CD4-positive, alpha-beta T cell treated with Interleukin-6 for 4 hours (primary cell): ENCODE measurements at places on chromosomes 13 and 19.

- no peak for DNase-seq
Observed at GRCh38 chr13:105598529-105598928, 936.9 kb downstream of the EFNB2 start.

GRCh38 chr13:101945435-101945834, 456.4 kb downstream of the FGF14 start:
- no peak for DNase-seq

DNA sequence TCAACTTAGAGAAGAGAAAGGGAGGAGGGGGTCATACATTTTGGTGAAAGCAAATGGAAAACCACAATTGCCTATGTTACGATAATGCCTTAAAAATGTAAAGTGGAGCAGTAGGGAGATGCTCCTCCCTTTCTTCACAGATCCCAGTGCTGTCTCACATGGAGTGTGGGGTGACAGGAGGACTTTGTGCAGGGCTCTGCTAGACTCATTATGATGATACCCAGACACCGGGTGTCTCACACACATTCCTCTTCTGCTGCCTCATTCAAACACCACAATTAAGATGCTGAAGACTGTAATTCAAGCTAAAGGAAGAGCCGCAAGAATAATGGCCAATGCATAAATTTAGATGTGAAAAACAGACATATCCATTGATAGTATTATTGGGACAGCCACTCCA, 150.6 kb downstream of the LHFPL6 start:
- no peak for DNase-seq

GRCh38 chr19:40681039-40681438, 9.4 kb downstream of the NUMBL start:
- DNase-seq, result no peak

DNA sequence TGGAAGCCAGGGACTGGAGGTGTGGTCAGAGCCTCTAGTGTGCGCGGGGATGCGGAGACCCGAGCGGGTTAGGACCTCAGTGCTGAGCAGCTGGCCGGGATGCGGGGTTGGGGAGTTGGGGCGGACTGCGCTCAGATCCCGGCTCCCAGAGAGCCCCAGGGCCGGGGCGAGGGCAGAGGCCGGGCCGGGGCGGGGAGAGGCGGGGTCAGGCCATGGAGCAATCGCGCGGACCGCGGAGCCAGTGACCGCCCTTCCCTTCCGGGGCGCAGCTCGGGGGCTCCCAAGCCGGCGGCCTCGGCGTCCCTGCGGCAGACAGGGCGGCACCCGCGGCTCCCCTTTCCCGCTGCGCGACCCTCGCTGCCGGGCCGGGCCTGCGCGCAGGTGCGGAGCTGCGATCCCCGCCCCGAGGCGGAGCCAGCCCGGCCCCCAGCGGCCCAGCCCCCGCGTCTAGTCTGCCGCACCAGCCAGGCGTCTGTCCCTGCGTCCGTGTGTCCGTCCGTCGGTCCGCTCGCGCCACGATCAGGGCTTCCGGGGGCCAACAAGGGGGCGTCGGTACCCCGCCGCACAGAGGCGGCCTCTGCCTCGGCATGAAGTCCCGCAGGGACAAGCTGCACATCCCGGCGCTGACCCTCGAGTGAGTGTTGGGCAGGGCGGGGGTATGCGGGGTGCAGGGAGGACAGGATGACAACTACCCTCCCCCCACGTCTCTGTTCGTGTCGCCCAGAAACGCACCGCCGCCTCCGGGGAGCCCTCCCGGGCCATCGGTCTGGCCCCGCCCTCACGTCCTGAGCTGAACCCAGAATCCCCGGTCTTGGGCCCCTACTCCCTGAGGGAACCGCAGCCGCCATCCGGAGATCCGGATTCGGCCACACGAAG, 12.4 kb downstream of the MAST3 start:
- peak; percentile 70 for DNase-seq

- DNase-seq, result no peak
Observed at GRCh38 chr13:29993716-29994488, 143.5 kb upstream of the UBL3 start.

- no peak for DNase-seq
Observed at GRCh38 chr13:39804332-39805210, 149.1 kb downstream of the COG6 start.

GRCh38 chr13:109989686-109990085, 203.3 kb upstream of the IRS2 start:
- no peak for DNase-seq

DNA sequence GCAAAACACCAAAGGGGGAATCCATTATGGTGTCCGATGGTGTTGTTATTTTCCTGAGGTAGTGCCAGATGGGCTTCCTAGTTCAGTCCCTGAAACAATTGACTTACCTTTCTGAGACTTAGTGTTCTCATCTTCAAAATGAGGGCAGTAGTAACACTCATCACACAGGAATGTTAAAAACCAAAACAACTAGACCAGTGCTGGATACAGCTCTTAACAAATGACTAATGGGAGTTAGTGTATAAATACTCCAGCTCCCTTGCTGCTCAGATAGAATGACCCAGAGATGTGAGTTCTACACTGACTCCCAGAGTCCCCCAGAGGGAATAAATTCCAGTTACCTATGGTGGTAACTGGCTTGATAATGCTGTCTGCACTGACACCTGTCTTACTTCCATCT, 49.9 kb downstream of the MBD3L2B start:
- DNase-seq, result no peak

DNA sequence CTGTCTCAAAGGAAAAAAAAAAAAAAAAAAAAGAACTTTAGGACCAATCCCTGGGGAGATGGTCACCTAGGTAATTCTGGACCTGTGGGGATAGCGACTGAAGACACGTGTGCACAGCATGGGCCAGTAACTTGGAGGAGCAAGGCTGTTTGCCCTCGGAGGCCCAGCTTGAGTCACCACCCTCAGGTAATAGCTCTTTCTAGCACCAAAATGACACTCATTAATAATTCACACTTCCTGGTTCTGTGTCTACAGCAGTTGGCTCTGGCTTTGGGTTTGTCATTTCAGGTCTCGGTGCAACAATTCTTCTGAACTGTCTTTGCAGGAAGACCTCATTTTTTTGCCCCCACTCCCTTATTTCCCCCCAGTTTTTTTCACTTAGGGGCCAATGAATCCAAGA, 3.9 kb upstream of the ATP11A start:
- DNase-seq, result no peak

GRCh38 chr19:18233224-18233825, 7.1 kb upstream of the PDE4C start:
- peak; percentile 49 for DNase-seq

- DNase-seq, result peak; percentile 77
Observed at GRCh38 chr13:24271601-24272451, 37.6 kb upstream of the C1QTNF9 start.

DNA sequence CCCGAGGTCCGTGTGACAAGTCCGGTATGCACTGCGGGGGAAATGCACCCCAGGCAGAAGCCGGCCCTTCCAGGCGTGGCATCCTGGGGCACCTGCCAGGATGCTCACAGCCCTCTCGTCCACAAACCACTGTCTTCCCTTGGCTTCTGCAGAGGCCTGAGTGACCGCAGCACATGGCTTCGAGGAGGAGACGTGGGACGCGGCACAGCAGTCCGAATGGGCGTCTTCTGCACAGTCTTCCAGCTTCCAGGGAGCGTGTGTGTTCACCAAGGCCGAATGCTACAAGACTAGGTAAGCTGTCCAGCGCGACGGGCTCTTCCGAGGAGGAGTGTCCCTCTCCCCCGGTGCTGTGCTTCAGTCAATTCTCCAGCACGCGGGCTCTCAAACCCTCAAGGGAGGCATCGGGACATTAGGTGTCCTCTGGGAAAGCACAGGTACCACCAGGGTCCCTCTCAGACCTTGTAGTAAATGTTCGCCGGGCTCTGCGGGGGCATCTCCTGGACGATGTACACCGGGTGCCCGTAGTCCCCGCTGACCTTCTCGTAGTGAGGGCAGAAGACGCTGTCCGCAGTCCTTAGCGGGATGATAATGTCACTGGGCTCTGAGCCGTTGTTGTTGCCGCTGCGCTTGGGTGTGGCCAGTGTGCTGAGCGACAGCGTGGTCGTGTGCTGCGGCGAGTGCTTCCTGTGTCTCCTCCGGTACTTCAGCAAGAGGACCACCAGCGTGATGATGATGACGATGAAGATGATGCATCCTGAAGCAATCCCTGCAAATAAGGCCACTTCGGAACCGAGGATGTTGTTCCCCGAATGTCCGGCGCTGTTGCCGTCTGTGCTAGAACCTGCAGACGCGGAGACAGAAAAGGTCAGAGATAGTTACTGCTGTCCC, 42.6 kb downstream of the EFNB2 start:
- no peak for DNase-seq

GRCh38 chr13:40969169-40969901, 49.8 kb downstream of the ELF1 start:
- peak; percentile 58 for DNase-seq

GRCh38 chr13:36718686-36719085, 44.9 kb downstream of the SERTM1 start:
- no peak for DNase-seq

- no peak for DNase-seq
Observed at GRCh38 chr19:4161415-4162077, 8.1 kb downstream of the CREB3L3 start.

DNA sequence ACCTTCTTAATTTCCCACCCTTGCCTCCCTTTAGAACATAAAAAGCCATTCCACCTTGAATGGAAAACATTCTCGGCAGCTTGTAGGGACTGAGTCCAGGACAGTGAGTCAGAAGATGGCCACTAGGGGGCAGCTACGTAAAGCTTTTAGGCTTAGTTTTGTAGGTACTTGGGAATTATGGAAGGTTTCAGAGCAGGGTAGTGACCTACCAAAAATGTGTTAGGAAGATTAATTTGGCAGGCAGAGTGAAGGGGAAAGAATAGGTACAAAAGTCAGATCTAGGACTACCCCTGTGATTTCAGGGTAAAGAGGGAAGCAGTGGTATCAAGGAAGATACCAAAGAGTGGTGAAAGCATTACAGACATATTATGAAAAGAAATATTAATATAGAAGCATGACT, 198.4 kb downstream of the NDFIP2 start:
- peak; percentile 10 for DNase-seq

- DNase-seq, result peak; percentile 39
Observed at GRCh38 chr19:16778796-16779411, 50.3 kb upstream of the SIN3B start.

- peak; percentile 38 for DNase-seq
Observed at GRCh38 chr19:41327076-41327575, 17.2 kb downstream of the CCDC97 start.

- DNase-seq, result no peak
Observed at GRCh38 chr13:51856027-51856736, 5.6 kb upstream of the CCDC70 start.

GRCh38 chr19:3007975-3008374, 21.1 kb downstream of the TLE2 start:
- no peak for DNase-seq

GRCh38 chr13:29319451-29319850, 276.0 kb downstream of the SLC7A1 start:
- no peak for DNase-seq

DNA sequence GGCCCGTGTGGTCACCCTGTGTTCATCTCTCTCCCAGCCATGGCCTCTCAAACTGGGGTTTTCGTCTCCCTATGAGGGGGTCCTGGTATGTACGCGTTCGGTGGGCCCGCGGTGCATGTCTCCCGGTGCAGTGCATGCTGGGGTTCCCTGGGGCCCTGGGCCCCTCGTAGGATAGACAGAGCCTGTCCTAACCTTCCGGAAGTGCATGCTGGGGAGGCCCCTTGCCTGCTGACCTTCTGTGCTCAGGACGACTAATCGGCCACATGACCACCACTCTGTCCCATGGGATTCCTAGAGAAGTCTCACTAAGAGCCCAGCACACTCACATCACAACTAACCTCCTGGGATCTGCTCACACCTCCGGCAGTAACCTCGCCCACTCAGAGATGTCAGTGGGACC, 4.9 kb upstream of the USE1 start:
- no peak for DNase-seq

- DNase-seq, result no peak
Observed at GRCh38 chr19:9937001-9937411, 691 bp upstream of the OLFM2 start.

DNA sequence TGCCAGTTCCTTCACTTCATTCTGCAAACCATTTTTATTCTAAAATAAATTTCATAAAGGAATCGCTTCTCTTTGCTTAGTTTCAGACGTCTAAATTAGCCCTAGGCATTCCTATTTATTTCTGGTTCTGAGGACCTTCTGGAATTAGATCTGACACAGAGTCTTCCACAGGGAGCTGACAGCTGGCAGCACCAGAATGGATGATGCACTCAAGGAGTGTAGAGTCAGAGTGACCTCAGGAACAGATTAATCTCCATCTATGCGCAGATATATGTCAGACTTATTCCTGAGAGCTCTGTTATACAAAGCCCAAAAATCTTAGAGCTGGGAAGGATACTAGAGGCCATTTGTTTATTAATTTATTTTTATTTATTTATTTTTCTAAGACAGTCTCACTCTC, 450.8 kb downstream of the HS6ST3 start:
- no peak for DNase-seq

- DNase-seq, result no peak
Observed at GRCh38 chr19:29404951-29405727, 120.7 kb upstream of the VSTM2B start.

DNA sequence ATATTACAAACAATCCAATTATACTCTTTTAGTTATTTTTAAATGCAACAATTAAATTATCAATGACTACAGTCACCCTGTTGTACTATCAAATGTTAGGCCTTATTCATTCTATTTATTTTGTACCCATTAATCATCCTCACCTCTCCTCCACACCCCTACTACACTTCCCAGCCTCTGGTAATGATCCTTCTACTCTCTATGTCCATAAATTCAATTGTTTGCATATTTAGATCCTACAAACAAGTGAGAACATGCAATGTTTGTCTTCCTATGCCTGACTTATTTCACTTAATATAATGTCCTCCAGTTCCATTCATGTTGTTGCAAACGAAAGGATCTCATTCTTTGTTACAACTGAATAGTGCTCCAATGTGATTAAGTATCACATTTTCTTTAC, 1414.6 kb downstream of the SLITRK1 start:
- no peak for DNase-seq

DNA sequence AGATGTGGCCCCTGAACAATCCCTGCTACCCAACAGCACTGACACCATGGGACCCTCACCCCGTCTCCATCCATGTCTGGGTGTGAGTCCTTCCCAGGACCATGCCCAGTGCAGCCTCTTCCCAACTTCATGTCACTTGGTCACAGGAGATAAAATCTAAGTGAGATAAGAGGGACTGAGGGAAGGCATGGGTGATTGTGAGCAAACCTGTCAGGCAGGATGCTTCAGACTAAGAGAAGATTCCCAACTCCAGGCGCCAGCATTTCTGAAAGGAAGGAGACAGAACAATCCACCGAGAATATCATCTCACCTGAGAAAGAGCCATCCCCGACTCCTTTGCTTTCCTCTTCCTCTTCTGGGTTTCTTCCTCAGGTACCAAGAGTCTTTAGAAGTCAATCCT, 7.5 kb downstream of the ZNF320 start:
- DNase-seq, result no peak

DNA sequence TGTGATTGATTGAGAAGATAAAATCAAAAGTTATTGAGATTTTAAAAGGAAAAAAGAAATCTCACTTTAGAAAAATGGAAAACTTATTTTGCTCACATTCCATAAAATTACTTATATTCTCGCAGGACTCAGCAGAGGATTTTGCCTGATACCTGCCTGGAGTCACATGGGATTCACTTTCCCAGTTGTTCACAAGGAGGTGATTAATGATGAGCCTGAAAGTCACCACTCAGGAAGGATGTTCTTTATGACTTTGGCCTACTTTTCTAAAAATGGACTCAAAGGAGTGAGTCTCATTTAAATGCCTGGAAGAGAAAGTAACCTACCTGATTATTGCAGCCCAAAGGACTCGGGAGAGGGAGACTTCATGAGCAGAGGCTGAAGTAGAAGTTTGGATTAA, 34.5 kb upstream of the FAM216B start:
- DNase-seq, result no peak

- DNase-seq, result peak; percentile 55
Observed at GRCh38 chr13:84137292-84137691, 255.0 kb upstream of the SLITRK1 start.
